Endothelial cell of umbilical vein (primary cell): ENCODE measurements at places on chromosomes 5 and 9.

DNA sequence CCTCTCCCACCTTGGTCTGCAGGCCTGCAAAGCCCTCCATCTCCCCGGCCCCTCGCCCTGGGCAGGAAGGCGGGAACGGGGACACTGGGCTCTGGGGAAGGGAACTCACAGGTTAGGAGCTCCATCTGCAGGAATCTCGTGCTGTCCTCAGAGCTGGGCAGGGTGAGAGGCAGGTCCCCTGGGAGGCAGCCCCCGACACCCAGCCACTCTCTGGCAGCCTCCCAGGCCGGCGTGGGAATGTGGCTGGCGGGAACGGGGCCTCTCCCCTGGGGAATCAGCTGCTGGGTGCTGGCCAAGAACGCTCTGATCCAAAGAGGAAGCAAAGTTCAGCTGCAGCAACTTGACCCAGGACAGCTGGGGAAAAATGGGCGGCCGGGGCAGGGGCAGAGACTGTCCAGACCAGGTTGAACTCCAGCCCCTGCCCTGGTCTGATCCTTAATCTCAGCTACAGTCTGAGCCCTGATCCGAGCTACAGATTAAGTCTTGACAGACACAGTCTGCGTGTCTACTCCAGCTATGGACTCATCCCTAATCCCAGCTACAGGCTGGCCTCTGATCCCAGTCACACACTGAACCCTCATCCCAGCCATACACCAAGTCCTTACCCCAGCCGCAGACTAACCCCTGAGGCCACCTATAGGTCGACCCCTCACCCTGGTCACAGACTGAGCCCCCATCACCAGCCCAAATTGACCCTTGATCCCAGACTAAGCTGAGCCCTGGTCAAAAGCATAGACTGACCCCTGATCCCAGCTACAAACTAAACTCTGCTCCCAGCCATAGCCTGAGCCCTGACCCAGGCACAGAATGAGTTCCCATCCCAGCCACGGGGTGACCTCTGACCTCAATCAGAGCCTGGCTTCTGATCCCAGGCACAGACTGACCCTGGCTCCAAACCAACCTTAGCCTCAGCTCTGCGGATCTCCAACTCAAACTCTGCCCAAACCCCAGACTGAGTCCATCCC is 37.3 kb upstream of the EGFL7 start:
- DNase-seq = peak; percentile 86

DNA sequence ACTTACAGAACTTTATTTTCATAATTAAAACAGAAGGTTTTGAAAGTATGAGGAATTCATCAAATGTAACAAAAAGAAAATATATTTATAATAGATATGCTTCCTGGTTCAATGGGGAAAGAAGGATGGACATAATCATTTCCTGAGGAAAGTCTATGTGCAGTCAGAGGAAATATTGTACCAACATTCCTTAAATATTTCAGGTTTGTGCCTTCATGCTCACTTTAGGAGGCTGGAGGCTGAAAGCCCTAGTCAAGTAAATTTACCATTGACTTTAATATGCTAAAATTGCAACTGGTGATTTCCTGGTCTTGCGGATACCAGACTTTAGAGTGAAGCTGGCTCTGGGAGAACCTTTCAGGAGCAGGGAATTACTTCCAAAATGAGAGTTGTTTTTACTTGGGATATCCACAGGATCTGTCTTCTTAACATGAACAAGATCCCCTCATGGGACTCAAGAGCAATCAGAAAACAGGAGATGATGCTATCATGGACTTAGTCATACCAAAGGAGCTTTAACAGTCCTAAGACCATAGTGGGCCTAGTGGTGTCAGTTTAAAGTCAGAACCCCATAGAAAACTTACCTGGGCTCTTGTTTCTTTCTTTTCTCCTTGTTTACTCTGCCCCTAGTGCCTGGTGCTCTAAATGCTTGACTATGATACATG is 762.8 kb upstream of the GRAMD2B start:
- peak; percentile 62 for DNase-seq

DNA sequence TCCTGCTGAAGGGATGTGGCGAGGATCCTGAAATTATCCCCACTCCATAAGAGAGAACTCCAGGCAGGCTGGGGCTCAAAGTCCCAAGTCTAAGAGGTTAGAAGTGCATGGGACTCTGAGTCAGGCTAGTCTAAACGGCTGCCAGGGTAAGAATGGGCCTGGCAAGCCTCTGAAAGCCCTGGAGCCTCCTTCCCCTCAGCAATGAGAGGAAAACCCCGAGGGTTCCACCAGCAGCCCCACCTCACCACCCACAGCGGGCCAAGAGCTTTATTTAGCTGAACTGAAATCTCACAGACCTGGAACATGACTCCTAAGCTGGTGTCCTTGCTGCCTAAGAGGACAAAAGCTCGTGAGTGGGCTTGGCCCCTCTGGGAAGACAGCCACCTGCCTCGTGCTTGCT is 135.5 kb downstream of the SEC61B start:
- DNase-seq = no peak

GRCh38 chr9:122338994-122339393 is 31.8 kb upstream of the PTGS1 start:
- no peak for DNase-seq

DNA sequence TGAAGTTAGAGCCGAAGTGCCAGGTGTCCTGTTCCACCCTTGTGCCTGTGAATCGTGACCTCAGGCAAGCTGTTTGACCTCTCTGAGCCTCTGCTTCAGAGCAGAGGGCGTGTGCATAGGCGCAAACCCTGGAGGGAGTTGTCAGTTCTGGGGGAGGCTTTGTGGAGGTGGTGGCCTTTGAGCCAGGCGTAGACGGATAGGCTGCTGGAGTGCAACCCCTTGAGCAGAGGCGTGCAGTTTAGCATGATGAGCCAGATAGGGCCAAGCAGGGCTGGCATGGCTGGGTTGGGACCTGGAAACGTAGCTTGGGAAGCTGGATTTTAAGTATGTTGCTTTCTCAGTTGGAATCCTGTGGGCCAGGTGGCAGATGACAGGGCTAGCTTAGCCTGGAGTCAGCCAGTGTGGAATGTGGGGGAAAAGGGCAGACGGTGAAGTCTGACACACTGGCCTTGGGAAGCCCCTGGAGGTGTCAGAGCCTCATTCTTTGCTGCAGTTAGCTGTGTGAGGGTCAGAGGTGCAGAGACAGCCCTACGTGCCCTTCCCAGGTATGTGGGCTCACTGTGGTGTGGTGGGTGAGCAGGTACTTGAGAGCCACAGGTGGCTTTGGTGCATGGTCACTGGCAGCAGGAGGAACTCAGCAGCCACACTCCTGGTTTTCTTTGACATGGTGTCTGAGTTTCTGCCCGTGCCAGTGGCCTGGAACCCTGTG is 93.4 kb downstream of the DAB2IP start:
- DNase-seq = no peak

GRCh38 chr5:153543288-153543687 is 52.8 kb downstream of the GRIA1 start:
- peak; percentile 2 for DNase-seq

DNA sequence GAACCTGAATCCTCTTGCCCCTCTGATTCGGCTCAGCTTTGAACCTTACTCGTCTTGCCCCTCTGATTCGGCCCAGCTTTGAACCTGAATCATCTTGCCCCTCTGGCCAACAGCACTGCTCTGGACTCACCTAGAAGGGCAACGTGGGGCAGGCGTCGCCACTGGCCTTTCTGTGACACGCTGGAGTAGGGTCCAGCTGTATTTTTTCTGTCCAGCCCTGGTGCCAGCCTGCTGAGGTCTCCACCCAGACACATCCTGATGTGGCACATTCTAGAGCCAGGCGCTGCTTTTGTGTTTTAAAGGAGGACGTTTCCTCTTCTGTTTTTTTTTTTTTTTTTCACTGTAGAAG is 15.2 kb upstream of the CPEB4 start:
- DNase-seq = no peak

- no peak for DNase-seq
Observed at GRCh38 chr5:160694896-160695295, 157.1 kb downstream of the ATP10B start.

GRCh38 chr5:127909066-127909465 is 174.5 kb upstream of the SLC12A2 start:
- peak; percentile 68 for DNase-seq

GRCh38 chr9:33250458-33250995 is 10.6 kb downstream of the SPINK4 start:
- no peak for DNase-seq

GRCh38 chr5:143659599-143660238 is 152.2 kb upstream of the HMHB1 start:
- no peak for DNase-seq

GRCh38 chr5:147413266-147413665 is 96.6 kb downstream of the DPYSL3 start:
- no peak for DNase-seq

GRCh38 chr9:129901993-129902739 is 66.9 kb downstream of the USP20 start:
- DNase-seq = no peak

DNA sequence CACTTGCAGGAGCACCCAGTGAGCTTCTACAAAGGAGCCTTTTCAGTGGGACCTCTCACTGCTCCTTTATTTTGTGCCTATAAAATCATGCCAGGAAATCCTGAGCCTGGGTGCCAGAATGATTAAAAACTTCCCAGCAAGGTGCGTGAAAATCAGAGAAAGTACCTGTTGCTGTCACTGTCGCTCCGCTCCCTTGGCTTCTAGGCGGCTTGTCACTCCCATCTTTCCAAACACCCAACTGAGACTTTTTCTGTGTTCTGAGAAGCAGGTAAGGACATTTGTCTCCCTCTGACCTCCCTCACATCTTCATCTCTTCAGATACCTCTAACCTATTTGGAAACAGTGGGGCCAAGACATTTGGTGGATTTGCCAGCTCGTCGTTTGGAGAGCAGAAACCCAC is 53.9 kb downstream of the FAM78A start:
- DNase-seq = no peak

- DNase-seq = no peak
Observed at GRCh38 chr9:116937361-116937760, 250.3 kb downstream of the TRIM32 start.

GRCh38 chr9:72863456-72864094 is 89.3 kb downstream of the ALDH1A1 start:
- DNase-seq = no peak

- DNase-seq = peak; percentile 54
Observed at GRCh38 chr9:106862110-106862820, 701 bp upstream of the ZNF462 start.

GRCh38 chr5:17275289-17276158 is 58.1 kb downstream of the BASP1 start:
- DNase-seq = no peak

GRCh38 chr5:95725937-95726810 is 5.0 kb upstream of the RHOBTB3 start:
- no peak for DNase-seq

GRCh38 chr9:108297073-108297472 is 558.7 kb downstream of the ACTL7B start:
- DNase-seq = no peak

DNA sequence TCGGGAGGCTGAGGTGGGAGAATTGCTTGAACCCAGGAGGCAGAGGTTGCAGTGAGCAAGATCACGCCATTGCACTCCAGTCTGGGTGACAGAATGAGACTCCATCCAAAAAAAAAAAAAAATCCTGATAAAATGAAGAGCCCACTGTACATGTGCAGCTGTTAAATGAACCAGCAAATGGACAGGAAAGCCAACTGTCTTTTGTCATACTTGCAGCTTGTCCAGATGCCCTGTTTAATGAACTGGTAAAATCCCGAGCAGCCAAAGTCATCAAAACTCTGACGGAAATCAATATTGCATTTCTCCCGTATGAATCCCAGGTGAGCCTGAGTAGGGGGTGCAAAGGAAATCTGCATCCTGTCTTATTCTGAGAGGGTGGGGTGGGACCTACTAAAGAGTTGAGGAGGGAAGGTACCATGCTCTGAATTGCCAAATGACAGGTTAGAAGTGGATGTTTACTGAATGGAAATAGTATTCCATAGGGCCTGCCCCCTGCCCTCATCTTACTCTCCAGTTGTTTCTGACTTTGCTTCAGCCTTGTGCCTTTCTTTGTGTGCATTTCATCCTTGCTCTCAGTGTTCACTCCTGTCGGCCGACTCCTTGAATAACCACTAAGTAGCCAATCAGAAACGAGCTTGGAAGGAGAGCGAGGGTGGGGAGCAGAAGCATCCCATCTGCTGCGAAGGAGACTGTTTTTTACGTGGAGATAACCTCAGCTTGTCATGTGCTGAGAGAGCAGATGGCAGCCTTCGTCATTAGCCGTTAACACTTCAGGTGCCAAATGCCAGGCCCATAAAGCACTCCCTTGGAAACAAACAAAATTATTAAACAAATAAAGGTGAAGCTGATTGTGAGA is 45.7 kb upstream of the CFAP157 start:
- no peak for DNase-seq

GRCh38 chr9:124503713-124504529 is 3.3 kb downstream of the NR5A1 start:
- no peak for DNase-seq

- no peak for DNase-seq
Observed at GRCh38 chr9:15831384-15831783, 278.5 kb downstream of the CCDC171 start.

DNA sequence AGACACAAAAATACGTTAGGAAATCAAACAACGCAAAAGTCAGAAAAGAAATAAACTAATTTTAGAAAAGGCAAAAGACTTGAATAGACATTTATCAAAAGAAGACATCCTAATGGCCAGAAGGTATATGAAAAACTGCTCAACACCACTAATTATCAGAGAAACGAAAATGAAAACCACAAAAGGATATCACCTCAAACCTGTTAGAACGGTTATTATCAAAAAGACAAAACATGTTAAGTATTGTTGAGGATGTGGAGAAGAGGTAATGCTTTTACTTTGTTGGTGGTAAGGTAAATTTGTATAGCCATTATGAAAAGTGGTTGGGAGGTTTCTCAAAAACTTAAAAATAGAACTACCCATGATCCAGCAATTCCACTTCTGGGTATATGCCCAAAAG is 230.0 kb upstream of the RGMB start:
- DNase-seq = no peak

DNA sequence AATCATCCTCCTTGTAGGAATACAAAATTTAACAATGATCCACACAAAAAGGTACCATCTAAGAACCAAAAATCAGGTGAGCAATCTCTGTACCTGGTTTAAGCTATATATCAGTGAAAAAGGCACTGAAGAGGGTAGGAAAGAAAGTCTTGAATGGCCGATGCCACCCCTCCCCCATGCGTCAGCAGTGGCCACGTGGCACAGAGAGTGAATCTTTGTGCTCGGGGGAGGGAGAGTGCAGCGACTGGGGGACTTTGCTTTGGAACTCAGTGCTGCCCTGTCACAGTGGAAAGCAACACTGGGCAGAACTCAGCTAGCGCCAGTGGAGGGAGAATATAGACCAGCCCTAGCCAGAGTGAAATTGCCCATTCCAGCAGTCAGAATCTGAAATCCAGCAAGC is 28.3 kb upstream of the PDE4D start:
- no peak for DNase-seq

DNA sequence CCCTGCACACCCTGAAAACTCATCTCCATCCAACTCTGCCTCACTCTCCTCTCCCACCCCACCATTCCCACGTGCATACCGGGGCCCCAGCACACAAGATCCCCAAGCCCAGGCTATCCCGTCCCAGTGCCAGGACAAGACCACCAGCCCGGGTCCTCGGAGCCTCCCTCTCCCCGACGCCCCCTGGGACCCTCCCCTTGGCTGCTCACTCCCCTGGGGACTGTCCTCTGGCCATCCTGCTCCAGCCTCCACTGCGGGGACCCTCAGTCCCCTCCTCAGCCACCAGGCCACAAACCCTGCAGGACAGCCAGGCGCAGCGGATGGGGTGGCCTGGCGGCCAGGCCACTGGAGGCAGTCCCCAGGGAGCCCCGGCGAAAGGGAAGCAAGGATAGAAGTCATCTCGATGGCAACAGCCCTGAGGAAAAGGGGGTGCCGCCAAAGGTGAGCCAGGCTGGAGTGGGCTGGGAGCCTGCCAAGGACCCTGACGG is 62.8 kb downstream of the C9orf50 start:
- DNase-seq = no peak
